ENCODE measurements at places on chromosomes 13 and 19. TPM values are rescaled to one million over a fixed set of nuclear protein-coding genes. Genes with fewer than 3 reads are reported as not detected.

MATK gene
- 31.6 TPM for total RNA-seq

MUC16 gene
- under 0.01 TPM for total RNA-seq

ZNF260 gene
- total RNA-seq, result 11.2 TPM

FFAR2 gene
- total RNA-seq, result 16.5 TPM

PABPC3 gene
- 0.84 TPM for total RNA-seq

IGFL4 gene
- 0.10 TPM for total RNA-seq

CEACAM18 gene
- not detected for total RNA-seq

PRRG2 gene
- 1.4 TPM for total RNA-seq

TNFSF13B gene
- total RNA-seq, result 36.6 TPM

ZNF536 gene
- not detected for total RNA-seq

FPR3 gene
- total RNA-seq, result 2.2 TPM

UBE2L5 gene
- total RNA-seq, result not detected

All from mononuclear cell (primary cell).